ENCODE measurements at places on chromosomes 3 and 15.

- DNase-seq = peak; percentile 24
Measured at GRCh38 chr3:11944052-11944673, 60.0 kb upstream of the SYN2 start.

DNA sequence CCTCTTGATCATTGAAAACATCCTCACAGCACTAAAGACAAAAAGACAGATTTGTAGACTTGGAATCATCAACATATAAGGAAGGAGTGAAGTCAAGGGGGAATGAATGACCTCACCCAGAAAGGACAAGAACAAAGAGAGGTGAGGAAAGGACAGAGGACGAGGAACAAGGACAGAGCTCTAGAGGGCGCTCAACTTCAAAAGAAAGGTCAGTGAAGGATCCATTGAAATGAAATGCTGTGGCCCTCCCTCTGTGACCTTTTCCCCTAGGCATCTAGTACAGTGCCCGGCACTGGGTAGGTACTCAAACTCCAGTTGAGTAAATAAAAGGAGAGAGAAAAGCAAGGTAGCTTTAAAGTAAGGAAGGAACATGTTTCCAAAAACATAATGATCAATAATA is 2.6 kb downstream of the ATP8B4 start:
- DNase-seq = peak; percentile 42

GRCh38 chr15:88543065-88543776 is 3.3 kb downstream of the DET1 start:
- peak; percentile 33 for DNase-seq

DNA sequence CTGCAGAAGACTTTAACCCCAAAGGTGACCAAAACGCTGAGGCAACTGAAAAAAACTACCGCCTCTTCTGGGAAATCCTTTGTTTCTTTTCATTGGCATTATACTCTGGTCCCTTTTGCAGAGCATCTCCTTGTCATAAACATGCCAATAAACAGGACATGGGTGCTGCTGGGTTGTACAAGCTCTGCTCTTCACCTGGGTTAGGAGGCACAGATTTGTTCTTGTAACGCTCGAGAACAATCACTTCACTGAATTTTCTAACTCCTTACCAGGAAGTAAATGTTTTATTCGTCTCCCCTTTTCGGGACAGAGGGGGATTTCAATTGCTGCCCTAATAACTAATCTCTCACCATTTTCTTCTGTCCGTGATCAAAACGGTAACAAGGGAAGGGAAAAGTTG is 1.3 kb downstream of the PLCH1 start:
- no peak for DNase-seq

- DNase-seq = no peak
Measured at GRCh38 chr3:38611866-38612265, 37.6 kb downstream of the SCN5A start.

GRCh38 chr3:122305818-122306621 is 19.0 kb upstream of the CSTA start:
- no peak for DNase-seq

DNA sequence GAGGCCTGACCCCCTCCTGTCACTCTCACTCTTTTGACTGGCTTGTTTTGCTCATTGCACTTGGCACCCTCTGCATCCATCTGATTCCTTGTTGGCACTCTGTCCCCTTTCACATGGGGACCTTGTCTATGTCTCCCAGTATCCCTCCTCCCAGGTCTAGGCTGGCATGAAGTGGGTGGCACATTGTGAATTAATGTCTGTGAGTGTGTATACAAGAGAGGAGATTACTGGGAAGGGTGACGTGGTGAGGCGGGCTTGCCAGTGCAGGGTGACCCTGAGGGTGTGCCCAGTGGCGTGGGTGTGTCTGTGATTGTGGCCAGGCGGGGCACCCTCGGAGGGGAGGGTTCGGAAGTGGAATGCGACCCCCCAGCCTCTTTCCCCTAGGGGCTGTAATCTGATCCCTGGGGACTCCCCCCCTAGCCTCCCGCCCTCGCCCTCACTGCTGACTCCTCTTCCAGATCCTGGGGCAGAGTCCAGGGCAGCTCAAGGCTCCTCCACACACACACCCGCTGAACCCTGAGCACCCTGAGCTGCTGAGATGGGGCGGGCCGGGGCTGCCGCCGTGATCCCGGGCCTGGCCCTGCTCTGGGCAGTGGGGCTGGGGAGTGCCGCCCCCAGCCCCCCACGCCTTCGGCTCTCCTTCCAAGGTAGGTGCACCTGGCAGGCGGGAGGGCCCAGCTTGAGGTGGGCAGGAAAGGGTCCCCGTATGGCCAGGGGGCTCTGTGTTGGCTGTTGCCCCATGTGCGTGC is at the start of gene SEMA3B:
TSS of gene SEMA3B (plus strand) at position 445 of the 749 bp plus-strand sequence. CDS start at position 539, 94 bp downstream.
- DNase-seq = peak; percentile 89

- peak; percentile 44 for DNase-seq
Measured at GRCh38 chr15:75669191-75669878, 21.6 kb downstream of the SNX33 start.

DNA sequence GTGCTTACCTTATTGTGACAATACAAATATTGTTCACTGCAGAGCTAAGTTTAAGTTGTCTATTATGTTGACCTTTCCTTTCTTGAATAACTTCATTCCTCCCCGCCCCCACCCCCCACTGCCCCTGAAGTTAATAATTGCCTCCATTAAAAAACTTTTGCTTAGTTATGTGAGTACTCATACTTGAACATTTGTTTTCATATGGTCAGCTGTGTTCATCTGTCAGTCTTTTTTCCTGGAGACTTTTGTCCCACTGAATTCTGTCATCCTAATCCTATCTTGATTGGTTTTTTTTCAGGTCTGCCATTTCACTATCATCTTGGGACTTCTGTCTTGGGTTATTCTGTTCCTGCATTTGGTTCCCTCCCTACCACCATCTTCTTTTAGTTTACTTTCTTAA is 8.5 kb downstream of the SLC25A36 start:
- no peak for DNase-seq

DNA sequence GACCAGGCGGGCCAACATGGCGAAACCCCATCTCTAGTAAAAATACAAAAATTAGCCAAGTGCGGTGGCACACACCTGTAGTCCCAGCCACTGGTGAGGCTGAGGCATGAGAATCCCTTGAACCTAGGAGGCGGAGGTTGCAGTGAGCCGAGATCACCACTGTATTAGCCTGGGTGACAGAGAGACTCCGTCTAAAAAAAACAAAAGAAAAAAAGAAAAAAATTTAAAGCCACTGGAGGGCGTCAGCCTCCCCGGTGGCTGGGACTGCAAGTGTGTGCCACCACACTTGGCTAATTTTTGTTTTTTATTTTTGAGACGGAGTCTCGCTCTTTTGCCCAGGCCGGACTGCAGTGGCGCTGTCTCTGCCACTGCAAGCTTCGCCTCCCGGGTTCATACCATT is 7.9 kb downstream of the RTF1 start:
- no peak for DNase-seq

DNA sequence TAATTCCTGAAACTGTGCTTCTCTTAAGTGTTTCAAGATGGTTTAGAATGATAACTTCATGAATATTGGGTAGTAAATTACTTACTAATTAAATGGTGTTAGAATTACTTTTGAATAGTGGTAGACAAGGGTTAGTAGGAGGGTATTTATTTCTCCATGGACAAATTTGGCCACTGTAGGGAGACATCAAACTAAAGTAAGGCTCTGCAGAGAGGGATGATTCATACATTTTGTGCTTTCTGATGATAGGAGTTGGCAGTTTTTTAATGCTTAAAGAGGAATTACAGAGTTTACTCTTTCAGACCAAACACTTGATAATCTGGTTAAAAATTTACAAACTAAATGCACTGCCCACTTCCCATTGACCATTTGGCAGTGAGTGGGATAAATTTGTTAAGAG is 127.6 kb downstream of the NAALADL2 start:
- peak; percentile 16 for DNase-seq

- DNase-seq = no peak
Measured at GRCh38 chr3:179541596-179541995, 21.1 kb upstream of the ACTL6A start.

DNA sequence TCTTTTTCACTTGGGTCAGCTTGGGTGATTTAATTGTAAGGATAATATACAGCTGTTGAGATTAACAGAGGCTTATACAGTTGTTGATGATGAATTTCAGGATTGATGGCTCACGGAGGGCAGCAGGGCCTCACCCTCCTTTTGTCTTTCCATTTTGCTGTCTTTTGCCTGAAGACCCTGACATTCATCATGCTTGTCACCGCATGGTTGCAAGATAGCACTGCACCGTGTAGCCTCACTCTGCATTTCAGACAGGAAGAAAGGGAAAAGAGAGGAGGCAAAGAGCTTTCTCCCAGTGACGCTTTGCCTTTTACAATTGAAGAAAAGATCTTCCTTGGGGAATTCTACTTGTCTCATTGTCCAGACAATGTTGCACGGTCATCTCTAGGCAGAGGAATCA is 115.1 kb downstream of the TPRG1 start:
- no peak for DNase-seq
